ENCODE measurements at places on chromosomes 6 and 20.

GRCh38 chr6:134166511-134167261 is 114.3 kb upstream of the SLC2A12 start:
- no peak for DNase-seq

DNA sequence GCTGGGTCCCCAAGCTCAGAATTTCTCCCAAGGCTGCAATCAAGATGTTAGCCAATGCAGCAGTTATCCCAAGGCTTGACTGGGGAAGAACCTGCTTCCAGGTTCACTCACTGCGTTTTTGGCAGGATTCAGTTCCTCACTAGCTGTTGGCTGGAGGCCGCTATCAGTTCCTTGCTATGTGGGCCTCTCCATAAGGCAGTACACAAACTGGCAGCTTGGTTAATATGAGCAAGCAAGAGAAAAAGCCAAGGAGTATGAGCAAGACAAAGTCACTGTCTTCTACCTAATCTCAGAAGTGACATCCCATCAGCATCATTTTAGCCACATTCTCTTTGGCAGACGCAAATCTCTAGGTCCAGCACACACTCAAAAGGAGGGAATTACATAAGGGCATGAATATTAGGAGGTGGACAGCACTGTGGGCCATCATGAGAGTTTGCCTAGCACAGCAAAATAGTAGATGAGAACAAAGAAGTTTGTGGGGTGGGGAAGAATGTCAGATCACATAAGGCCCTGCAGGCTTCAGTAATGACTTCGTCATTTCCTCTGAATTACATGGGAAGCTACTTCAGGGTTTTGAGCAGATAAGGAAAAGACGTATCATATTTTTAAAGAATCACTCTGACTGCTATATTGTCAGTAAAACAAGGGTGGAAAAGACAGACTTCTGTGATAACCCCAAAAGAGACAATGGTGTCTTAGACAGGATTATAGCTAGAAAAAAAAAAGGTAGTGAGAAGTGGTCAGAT is 25.5 kb downstream of the LMBRD1 start:
- DNase-seq: no peak

GRCh38 chr6:157898169-157898568 is 75.1 kb downstream of the SNX9 start:
- no peak for DNase-seq

DNA sequence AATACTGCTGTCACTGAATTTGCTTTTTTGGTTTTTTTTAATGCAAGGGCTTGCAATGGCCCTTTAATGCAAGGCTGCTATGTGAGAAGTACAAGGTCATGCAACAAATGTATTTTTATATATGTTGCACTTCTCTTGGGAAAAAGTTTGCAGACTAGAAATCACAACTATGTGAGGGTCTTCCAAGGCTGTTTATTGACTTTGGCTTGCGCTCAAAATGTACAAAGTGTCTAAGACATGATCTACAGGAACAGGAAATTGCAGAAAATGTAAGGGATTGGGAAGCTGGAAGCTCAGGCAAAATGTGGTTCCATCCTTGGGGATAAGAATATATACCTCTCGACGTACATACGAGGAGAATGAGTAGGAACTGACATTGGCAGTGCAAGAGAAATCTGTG is 92.2 kb upstream of the F13A1 start:
- no peak for DNase-seq

DNA sequence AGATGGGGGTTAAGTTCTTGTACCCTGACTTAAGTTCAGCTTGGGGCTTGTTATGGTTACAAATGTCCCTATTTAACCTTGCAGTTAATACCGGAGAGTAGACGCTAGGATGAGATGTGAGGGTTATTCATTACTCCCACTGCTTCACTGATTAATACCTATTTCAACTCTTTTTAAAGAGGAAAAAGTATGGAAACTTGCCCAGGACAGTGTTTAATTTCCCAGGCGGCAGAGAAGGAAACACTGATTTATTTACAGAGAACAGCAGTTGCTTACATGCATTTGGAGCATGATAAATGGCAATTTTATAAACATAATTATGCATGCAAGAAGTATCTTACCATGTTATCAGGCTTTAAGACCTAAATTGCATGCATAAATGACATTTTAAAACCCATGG is 137.7 kb downstream of the RCAN2 start:
- no peak for DNase-seq

GRCh38 chr6:146111881-146112450 is 83.1 kb downstream of the GRM1 start:
- no peak for DNase-seq

- no peak for DNase-seq
Observed at GRCh38 chr20:40650707-40651106, 38.3 kb downstream of the MAFB start.

DNA sequence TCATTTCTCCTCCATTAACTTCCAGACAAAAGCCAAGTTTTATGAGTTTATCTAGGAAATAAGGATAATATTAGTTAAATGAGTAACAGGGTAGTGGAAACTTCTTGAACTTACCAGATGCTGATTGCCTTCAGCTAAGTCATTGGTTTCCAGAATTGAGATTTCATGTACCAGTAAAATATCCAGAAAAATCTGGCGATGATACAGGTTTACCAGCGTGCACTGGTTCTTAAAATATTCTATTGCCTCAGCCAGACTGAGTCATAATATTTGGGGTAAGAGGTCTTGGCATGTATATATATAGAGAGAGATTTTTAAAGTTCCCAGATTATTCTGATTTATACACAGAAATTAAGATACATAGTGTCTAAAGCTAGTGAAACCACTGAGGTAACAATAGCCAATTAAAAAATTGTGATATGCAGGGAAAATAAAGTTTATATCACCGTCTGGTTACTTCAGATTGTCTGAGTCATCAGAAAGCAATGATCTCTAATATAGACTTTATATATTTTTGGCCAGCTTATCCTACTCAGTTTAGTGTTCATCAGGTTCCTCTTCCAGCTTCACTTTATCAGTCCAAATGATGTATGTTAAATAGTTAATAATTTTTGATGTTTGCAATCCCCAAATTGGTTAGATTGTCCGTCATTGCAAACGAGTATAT is 39.5 kb upstream of the SDHAF4 start:
- DNase-seq: no peak

DNA sequence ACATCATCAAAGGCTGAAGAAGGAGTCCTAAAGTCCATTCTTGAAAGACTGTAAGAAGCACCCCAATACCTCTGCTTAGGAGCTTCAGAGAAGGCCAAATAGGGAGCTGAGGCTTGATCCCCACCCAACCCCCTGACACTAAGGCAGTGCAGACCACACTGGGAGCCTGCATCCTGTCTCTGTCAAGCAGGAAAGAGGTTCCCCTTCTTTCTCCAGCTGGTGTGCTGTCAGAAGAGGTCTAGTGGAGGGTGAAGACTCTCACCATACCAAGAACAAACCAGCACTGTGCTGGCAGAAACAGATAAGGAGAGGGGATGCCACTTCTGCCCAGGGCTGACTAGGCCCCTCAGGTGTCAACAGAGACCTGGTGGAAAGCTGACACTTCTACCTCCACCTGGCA is 19.9 kb downstream of the GZF1 start:
- DNase-seq: no peak

- DNase-seq: no peak
Observed at GRCh38 chr6:112286010-112286409, 31.6 kb upstream of the LAMA4 start.

DNA sequence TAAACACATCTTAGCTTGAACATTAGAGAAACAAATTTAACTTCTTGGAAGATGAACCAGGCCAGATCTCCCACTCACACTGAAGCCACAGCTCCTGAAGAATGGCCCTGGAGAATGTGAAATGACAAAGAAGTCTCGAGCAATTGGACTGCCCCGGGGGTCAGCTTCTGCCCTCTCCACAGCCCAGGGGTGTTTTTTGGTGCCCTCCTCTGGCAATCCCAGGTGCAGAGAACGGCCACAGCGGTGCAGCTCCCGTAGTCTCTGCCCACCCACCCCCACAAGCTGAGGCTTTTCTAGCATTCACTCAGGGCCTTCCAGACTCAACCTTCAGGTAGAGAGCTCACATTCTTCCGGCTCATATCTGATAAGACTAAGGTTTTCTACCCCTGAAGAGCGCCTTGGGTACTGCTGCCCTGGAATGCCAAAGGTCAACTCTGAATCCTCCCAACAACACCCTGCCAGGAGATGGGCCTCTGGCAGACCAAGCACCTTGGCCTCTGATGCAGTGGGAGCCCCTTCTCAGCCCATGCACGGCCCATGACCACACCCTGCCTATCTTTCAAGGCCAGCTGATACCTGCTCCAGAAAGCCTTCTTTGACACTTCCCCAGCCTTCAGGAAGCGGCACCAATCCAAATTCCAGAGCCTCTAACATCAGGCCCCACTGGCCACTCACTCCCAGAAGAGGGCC is 208.3 kb downstream of the SYNDIG1 start:
- no peak for DNase-seq

GRCh38 chr20:35226884-35227681 is 593 bp downstream of the MMP24 start:
- no peak for DNase-seq

DNA sequence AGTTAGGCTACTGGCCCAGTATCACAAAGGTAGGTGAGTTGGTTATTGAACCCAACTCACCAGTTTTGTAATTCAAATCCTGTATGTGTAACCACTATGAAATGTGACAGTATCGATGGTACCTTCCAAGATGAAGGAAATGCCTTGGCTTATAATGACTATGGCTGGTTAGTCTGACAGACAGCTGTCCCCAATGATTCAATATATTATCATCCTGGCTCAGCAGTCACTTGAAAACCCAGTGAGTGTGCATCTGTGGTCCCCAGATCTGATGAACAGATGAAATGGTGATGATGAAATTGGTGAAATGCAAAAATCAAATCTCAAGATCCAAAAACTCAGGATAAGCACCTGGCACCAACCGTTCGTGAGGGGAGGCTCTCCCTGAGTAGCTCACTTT is 54.8 kb downstream of the TNFRSF21 start:
- DNase-seq: no peak

DNA sequence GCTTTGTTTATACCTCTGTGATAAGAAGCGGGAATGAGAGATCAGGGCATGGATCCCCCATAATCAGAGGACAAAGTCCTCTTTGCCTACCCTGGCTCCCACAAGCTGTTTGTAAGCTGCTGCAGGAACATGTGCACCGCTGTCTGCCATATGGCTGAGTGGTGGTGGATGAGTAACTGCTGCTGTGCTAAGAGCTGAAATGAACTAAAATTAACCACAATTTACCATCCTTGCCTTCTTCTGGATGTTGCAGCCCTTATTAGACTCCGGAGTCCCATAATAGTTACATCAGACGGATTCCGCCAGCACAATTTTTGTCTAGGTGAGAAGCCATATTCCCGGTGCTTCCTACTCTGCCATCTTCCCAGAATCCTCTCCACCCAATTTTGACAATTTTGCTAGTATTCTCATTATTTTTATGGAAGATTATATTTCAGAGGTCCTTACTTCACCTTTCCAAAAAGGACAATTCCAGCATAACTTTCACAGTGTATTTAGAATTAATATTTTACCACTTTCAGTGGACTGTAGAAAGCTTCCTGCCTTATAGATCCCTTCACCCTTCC is 6.0 kb upstream of the CMTR1 start:
- DNase-seq: no peak

DNA sequence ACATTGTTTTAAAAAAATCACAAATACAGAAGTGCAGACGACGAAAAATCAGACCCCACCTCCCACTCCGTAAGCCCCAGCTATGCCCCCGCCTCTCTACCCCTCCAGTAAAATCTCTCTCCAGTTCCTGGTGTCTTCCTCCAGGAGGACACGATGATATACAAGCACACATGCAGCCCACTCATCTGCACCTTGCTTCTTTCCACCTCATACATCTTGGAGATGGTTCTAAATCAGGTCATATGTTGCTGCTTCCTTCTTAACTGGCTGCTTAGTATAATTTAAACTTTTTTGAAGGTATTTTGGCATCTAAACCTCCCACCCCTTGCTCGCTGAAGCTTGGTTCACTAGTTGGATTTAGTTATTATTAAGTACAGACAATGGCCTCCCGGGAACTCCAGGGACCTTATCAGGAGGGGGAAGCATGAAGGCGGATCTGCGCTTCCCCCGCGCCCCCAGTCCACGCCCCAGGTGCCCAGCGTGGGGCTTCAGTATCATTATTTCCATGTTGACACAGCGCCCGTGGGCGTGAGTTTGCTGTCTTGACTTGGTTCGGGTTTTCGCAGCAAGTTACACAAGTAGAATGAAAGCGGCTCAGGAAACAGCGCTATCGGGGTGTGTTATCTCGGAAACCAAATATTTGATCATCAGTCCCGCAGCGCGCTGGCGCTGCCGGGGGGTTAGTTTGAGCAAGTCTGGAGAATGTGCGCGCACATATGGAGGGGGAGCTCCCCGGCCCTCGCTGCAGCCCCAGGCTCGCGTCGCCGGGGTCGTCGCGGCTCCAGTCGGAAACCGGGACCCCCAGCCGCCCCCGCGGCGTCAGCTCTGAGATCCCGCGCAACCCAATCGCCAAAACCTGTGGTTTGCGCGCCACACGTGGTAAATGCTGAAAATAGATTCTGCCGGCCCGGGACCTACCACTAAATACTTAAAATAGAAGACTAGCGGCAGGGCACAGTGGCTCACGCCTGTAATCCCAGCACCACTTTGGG is 2.3 kb downstream of the BMP7 start:
- DNase-seq: no peak

DNA sequence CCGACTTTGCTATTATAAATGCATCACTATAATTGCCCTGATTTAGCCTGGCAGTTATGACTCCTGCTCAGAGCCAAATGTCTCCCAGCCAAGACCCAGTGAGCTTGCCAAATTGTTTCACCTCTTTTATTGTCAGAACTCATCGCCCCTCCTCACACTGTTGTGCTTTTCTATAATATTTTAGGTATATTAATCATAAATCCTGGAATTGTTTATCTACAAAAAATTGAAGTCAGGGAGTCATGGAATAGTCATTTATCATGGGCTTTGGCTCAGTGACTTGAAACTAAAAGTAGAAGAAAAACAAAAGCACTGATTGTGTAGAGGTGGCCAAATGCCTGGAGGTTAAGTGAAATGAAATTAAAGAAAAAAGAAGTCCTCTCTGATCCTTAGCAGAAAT is 85.6 kb downstream of the PFDN4 start:
- no peak for DNase-seq

DNA sequence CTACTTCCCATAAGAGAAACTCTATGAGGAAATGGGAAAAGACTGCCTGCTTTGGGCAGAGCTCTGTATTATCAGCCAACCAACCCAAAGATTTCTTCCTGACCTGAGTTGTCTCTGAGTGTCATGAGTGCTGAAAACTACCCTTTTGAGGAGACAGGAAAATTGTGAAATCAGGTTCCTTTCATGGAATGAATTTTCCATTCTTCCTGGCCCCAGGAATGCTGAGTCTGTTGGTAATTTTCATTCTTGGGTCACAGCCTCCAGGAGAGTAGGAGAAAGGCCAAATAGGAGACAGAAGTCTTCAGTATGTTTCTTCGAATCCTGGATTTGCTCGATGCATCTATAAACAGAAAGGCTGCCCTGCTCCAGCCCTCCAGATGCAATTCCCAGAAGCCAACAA is 53.6 kb downstream of the SCML4 start:
- no peak for DNase-seq

DNA sequence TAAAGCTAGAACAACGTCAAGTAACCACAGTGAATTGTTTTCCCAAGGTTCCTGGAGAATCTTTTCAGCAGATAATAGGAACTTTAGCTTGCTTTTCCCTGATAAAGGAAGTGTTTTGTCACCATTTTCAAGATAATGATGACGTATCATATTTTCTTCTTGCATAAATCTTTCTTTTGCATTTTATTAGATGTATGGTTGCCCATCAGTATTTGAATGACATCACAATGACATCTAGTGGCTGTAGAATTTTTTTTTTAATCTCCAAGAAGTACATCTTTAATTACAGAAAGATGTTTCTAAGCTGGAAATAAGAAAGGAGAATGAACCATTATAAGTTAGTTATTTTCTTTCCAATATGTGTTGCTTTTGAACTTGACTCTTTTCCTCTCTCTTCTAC is 83.0 kb downstream of the CENPW start:
- no peak for DNase-seq
